ENCODE measurements at places on chromosomes 6 and 20.
A peak's percentile ranks its signal among the peaks of the same experiment; 100 is the strongest.

GRCh38 chr20:41108531-41108930, 28.8 kb upstream of the PLCG1 start:
- DNase-seq: no peak

- no peak for DNase-seq
These were observed 1.3 kb upstream of the LRFN2 start for GRCh38 chr6:40588480-40588879.

- DNase-seq: no peak
These were observed 135.7 kb downstream of the OR2B2 start for GRCh38 chr6:27776504-27776903.

GRCh38 chr20:34634392-34634791, 42.5 kb downstream of the PIGU start:
- no peak for DNase-seq

DNA sequence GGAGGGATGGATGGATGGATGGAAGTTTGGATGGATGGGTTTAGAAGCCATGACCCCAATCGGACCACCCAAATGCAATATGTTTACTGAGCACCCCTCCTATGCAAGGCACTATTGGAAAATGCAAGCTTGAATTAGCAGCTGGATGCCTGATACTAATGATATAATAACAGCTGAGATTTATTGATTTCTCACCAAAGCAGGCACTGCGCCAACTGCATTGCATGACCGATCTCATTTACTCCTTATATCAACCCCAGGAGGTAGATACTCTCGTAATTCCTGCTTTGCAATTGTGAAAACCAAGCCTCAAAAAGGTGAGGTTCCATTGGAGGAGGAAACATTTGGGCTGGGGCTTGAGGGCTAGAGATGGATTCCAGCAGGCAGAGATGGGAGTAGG, 89.7 kb downstream of the KCNB1 start:
- DNase-seq: no peak

GRCh38 chr20:49666911-49667310, 46.8 kb downstream of the B4GALT5 start:
- DNase-seq: no peak

- DNase-seq: no peak
These were observed 49.1 kb upstream of the DST start for GRCh38 chr6:56691814-56692213.

- peak; percentile 22 for DNase-seq
These were observed 23.1 kb upstream of the FBXO9 start for GRCh38 chr6:53042112-53042511.

Measured in RPMI8226 (cell line).